Fibroblast of skin of left biceps (primary cell): ENCODE measurements at places on chromosomes 2 and 18.
A peak's percentile ranks its signal among the peaks of the same experiment; 100 is the strongest.

GRCh38 chr2:173750353-173750801 is 214.8 kb downstream of the SP3 start:
- DNase-seq: peak; percentile 6

- DNase-seq: no peak
These were observed 4.7 kb downstream of the CD302 start for GRCh38 chr2:159793326-159793725.

- no peak for DNase-seq
These were observed 21.3 kb upstream of the SIX2 start for GRCh38 chr2:45030553-45030952.

DNA sequence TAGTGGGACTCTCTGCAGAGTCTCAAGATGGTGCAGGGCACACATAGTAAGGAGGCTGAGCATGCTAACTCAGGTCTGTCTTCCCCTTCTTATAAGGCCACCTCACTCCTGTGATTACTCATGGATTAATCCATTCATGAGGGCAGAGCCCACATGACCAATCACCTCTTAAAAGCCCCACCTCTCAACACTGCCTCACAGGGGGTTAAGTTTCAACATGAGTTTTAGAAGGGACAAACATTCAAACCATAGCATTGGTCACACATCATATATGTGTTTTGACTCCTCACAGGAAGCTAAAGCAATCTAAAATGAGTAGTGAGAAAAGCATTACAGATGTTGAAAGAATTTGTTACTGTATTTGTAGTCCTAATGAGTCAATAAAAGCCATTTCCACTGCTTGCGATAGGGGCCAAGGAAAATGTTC is 57.5 kb downstream of the DTNA start:
- peak; percentile 58 for DNase-seq

- no peak for DNase-seq
These were observed 111.2 kb downstream of the PMAIP1 start for GRCh38 chr18:60010984-60011383.

DNA sequence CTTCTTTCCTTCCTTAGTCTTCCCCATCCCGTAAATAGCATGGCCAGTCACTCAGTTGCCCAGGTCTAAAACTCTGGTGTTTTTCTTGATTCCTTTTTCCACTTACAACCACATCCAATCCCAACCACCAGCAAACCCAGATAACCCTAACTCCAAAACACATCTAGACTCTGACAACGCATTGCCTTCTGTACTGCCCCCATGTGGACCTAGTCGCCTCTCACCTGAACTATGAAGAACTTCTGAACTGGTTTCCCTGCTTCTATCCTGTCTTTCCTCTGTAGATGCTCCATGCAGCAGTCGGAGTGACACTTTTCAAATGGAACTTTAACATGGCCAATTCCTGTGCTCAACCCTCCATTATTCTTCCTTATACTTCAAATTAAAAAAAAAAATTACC is 26.5 kb downstream of the ST6GAL2 start:
- DNase-seq: no peak

GRCh38 chr2:240463866-240464481 is 28.5 kb downstream of the GPC1 start:
- DNase-seq: no peak

- DNase-seq: no peak
These were observed 179.6 kb downstream of the MGAT5 start for GRCh38 chr2:134433469-134433868.

GRCh38 chr2:233693963-233694362 is 1.3 kb downstream of the UGT1A6 start:
- DNase-seq: no peak

DNA sequence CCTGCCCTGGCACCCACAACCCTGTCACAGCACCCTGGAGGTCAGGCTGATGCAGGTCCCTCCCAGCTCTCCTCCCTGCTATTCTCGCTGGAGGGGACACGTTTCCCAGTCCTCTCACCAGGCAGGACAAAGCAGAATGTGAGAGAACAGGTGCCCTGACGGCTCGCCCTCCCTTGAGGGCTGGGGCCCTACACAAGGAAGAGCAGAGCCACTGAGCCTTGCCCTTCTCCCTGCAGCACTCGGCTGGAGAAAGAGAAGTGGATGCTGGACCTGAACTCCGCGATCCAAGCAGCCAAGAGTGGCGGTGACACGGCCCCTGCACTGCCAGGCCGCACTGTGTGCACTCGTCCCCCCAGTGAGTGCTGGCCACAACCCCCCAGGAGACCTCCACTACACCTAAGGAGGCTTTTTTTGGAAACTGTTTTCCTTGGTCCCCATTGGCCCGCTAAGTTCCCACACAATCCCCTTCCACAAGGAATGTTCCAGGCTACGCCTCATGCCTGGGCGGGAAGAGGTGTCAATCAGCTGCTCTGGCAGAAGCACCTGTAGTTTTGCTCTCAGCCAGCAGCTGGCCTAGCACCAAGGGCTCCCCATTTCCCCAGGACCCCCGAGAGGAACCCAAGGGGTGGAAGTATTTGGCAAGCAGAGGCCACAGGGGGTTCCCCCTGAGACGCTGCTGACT is 17.4 kb downstream of the STK25 start:
- DNase-seq: no peak

DNA sequence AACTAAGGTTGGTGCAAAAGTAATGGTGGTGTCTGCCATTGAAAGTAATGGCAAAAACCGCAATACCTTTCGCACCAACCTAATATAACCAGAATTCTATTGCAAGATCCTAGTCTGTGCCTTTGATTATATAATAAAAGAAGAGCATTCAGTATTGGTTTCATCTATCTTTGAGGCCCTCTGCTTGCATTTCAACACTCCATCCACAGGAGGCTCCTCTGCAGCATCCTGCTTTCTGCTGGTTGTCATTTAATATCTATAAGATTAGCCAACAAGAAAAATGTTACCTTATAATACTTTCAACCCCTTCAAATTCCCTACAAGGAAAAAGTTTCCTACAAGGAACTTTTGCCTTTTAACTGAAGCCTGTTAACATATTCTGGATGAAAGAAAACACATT is 139.2 kb downstream of the CDCA7 start:
- DNase-seq: no peak

GRCh38 chr2:240394549-240394948 is 40.9 kb upstream of the GPC1 start:
- no peak for DNase-seq

GRCh38 chr18:55443776-55444175 is 144.2 kb downstream of the TCF4 start:
- DNase-seq: no peak

DNA sequence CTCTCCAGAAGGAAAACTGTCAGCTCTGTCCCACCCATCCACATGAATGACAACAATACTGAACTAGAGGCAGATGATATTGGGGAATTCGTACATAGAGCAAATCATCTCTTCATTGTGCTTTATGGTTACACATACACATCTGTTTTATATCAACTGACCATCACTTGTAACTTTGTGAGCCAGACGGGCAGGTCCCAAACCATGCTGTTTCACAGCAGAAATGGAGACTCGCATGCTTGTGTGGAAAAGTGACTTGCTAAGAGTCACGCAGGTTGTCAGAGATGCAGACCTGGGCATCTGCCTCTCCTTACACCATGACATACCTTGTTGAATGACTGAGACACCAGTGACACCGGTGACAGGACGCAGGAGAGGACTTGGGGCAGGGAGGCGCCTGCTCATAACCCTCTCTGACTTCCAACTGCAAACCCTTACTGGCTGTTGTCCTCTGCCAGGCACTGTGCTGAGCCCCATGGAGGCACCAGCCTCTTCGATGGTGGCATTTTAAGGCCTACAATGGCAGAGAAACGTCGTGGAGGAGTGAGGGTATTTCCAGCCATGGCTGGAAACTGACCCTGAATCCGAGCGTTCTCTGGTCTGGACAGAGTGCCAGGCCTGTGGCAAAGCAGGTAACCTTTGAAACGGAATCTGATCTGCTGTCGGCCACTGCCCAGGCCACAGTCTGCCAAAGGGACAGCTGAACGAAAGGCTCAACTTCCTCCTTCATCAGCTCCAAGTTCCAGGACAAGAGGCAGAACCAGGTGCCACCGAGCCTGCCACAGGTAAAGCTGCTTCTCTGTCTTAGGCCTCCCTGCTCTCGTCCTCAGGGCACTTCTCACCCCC is 26.9 kb upstream of the ROCK2 start:
- no peak for DNase-seq

GRCh38 chr2:38522754-38523349 is 79.9 kb downstream of the HNRNPLL start:
- no peak for DNase-seq

- DNase-seq: peak; percentile 86
These were observed 22.3 kb upstream of the VPS4B start for GRCh38 chr18:63444580-63444979.

GRCh38 chr2:124026503-124026902 is 1.4 kb downstream of the CNTNAP5 start:
- DNase-seq: no peak

GRCh38 chr2:7400628-7401027 is 483.4 kb downstream of the RNF144A start:
- no peak for DNase-seq

DNA sequence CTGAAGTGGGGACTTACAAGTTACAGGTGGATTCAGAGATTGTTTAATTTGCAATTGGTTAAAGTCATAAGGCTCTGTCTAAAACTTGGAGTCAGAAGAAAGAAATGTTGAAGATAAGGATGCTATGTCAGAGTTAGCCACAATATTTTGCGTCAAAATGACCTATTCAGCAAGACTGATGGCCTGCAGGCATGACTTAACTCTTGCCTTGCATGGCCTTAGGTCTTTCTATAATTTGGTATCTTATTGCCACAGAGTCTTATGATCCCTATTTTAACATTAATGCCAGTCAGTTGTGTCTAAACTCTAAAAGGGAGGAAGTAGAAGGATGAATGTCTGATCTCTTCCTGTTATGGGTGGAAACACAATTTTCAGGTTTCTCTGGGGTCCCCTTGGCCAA is 5.2 kb upstream of the COMMD1 start:
- no peak for DNase-seq

GRCh38 chr2:38158378-38159118 is 82.6 kb upstream of the CYP1B1 start:
- no peak for DNase-seq

GRCh38 chr2:100248044-100248330 is 74.3 kb downstream of the LONRF2 start:
- DNase-seq: no peak

GRCh38 chr2:128390256-128390990 is 71.8 kb upstream of the HS6ST1 start:
- DNase-seq: no peak

GRCh38 chr2:8496617-8497016 is 185.2 kb upstream of the ID2 start:
- no peak for DNase-seq

DNA sequence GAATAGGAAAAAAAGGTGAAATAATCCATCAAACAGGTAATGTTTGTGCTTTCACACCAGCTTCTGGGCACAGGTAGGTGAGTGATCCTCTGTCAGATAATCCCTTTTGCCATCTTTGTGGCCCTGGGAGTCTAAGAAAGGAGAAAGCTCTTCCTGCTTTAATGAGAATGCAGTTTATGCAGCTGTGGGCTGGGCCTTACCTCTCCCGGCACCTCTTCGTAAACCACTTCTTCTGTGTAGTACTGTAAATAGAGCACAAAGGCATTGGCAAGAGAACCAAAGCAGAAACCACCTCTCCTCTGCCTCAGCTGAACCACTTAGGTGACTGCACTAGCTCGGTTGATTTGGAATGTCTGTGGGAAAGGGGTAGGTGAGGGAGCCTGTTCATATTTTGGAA is 4.9 kb downstream of the NEB start:
- no peak for DNase-seq

- no peak for DNase-seq
These were observed 74.6 kb downstream of the ARMC9 start for GRCh38 chr2:231272991-231273390.

GRCh38 chr2:104889291-104889959 is 35.5 kb downstream of the POU3F3 start:
- no peak for DNase-seq

DNA sequence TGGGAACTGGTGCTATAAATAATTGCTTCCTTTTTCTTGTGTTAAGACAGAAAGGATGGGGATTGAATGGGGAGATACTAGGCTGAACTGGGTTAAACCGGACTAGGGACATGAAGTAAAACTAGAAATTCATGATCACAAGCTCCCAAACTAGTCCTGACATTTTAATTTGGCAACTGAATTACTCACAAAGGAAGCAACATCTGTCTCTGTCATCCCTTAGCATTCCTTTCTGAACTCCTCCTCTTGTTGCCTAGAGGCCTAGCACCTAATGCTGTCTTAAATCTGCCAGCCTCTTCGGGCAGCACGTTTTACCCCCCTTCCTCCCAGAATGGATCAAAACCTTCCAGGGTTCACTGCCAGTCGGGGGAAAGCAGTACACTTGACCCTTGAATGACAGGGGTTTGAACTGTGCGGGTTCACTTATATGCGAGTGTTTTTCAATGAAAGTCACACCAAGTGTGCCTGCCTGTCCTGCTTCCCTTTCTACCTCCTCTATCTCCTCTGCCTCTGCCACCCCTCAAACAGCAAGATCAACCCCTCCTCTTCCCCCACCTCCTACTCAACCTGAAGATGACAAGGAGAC is 8.2 kb downstream of the KCTD1 start:
- no peak for DNase-seq

DNA sequence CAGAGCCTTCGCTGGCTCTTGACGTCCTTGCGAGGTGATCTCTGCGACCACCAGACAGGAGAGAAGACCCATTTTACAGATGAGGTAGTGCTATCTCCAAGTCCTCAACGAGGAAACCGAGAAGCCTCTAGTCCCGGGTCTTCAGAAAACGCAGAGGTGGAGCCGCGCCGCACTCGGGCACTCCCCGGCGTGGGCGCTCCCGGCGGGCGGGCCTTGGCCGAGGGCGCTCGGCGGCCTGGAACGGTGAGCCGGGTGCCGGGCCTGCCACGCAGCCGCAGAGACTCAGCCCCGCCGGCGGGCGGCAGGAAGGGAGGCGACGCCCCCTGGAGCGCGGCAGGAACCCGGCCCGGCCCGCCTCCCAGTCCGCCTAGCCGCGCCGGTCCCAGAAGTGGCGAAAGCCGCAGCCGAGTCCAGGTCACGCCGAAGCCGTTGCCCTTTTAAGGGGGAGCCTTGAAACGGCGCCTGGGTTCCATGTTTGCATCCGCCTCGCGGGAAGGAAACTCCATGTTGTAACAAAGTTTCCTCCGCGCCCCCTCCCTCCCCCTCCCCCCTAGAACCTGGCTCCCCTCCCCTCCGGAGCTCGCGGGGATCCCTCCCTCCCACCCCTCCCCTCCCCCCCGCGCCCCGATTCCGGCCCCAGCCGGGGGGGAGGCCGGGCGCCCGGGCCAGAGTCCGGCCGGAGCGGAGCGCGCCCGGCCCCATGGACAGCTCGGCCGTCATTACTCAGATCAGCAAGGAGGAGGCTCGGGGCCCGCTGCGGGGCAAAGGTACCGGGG is at the start of gene CTDSP1:
Gene CTDSP1, plus strand, starts transcription at position 478 of the 776 bp plus-strand sequence. Its CDS starts 223 bp downstream, at position 701.
- DNase-seq: peak; percentile 94

- no peak for DNase-seq
These were observed 229.7 kb upstream of the SP5 start for GRCh38 chr2:170485254-170486026.

DNA sequence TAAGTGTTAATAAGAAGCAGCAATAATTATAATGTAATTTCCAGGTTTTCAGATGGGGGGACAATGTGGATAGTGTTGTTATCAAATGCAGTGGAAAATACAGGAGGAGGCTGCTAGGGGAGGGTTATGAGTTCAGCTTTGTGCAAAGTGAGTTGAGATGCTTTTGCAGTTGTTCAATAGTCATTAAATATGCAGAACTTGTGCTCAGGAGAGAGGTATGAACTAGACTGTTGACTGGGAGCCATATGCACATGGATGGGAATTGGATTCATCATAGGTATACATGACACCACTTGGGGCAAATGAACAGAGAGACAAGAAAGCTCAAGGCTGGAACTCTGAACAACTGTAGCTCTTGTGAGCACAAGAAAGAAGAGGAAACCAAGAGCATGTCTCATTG is 182.1 kb upstream of the PID1 start:
- no peak for DNase-seq

- DNase-seq: no peak
These were observed 43.2 kb downstream of the CYB5A start for GRCh38 chr18:74248595-74248994.
